Trophoblast cell (in vitro differentiated cells and primary cell): ENCODE measurements at places on chromosomes 7 and 10.

DNA sequence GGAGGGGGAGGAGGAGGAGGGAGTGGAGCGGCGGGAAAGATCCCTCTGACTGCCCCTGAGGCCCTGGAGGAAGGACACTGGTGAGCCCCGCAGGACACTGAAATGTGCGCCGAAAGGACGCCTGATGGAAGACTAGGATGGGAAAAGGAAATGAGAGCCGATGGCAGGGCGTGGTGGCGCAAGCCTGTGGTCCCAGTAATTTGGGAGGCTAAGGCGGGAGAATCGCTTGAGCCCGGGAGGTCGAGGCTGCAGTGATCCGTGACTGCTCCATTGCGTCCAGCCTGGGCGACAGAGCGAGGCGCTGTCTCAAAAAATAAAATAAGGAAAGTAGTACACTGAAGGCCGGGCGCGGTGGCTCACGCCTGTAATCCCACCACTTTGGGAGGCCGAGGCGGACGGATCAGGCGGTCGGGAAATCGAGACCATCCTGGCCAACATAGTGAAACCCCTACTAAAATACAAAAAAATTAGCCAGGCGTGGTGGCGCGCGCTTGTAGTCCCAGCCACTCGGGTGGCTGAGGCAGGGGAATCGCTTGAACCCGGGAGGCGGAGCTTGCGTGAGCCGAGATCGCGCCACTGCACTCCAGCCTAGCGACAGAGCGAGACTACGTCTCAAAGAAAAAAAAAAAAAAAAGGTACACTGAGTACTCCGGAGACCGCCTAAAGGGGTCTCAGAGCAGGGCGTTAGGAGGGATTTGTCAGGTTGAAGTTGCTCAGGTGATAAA, 561 bp upstream of the HNRNPF start:
- H3K4me1 ChIP-seq = peaks cover 13% of the 10 kb centered on the region
- H3K27ac ChIP-seq = peak overlapping the region; percentile 82
- H3K36me3 ChIP-seq = no peaks in the 10 kb centered on the region
- DNase-seq = peak; percentile 57
- H3K4me3 ChIP-seq = peak overlapping the region; percentile 68
- H3K27me3 ChIP-seq = no peaks in the 10 kb centered on the region

DNA sequence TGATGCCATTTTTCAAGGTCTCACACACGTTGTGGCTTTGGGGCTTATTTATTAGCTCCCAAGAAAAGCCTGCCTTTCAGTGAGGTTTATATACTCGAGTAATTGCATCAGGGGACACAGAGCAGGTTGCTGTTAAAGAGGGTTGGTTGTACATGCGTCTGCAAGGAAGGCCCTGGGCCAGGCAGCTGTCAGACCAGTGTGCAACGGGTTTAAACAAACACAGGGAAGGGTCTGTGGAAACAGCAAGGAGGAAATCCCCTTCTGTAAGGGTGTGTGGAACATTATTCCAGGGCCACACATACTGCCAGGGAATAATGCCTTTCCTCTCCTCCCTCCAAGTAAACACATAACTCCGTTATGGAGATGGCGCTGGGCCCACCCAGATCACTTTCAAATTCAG, 1.7 kb upstream of the CHST15 start:
- no peak for DNase-seq
- H3K27ac ChIP-seq = no peak overlapping the region
- peaks cover 11% of the 10 kb centered on the region for H3K27me3 ChIP-seq
- H3K36me3 ChIP-seq = no peaks in the 10 kb centered on the region

GRCh38 chr7:122515404-122515803, 183.5 kb downstream of the RNF133 start:
- no peak overlapping the region for H3K27ac ChIP-seq
- no peaks in the 10 kb centered on the region for H3K36me3 ChIP-seq
- no peaks in the 10 kb centered on the region for H3K27me3 ChIP-seq
- no peak overlapping the region for H3K4me3 ChIP-seq

GRCh38 chr10:51340845-51341610, 266.7 kb downstream of the PRKG1 start:
- H3K4me1 ChIP-seq = no peaks in the 10 kb centered on the region
- no peak for DNase-seq
- H3K4me3 ChIP-seq = no peak overlapping the region

- no peak overlapping the region for H3K27ac ChIP-seq
- H3K27me3 ChIP-seq = no peaks in the 10 kb centered on the region
- peaks cover 1% of the 10 kb centered on the region for H3K36me3 ChIP-seq
Measured at GRCh38 chr10:63525021-63525420, 3.8 kb downstream of the REEP3 start.
